T-cell (primary cell): ENCODE measurements at places on chromosomes 2 and 18.
A peak's percentile ranks its signal among the peaks of the same experiment; 100 is the strongest.

DNA sequence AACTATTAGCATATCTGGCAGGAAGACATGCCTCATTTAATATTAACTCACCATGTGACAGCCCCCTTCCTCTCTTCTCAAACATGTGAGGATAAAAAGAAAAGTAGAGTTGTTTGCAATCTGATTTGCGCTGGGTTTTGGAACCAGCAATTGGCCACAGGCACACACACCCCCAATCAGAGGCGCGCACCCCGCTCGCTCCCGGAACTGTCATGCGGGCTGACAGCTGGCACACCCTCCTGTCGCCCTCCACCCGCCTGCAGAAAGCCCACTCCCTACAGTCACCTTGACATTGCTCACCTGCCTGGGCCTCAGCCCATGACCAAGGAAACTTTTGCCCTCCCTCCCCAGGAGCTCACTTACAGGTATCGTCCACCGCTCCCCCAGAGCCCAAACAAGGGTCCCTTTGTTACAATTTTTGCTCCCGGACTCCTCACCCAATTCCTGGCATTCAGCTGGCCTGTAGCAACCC lies 1.1 kb downstream of the COBLL1 start:
- H3K27me3 ChIP-seq = peaks cover 20% of the 10 kb centered on the region
- H3K27ac ChIP-seq = no peak overlapping the region
- no peaks in the 10 kb centered on the region for H3K36me3 ChIP-seq

GRCh38 chr2:97750017-97750416 lies 36.6 kb downstream of the ZAP70 start:
- no peak overlapping the region for H3K4me3 ChIP-seq
- no peaks in the 10 kb centered on the region for H3K36me3 ChIP-seq
- H3K27ac ChIP-seq = no peak overlapping the region
- no peaks in the 10 kb centered on the region for H3K27me3 ChIP-seq

DNA sequence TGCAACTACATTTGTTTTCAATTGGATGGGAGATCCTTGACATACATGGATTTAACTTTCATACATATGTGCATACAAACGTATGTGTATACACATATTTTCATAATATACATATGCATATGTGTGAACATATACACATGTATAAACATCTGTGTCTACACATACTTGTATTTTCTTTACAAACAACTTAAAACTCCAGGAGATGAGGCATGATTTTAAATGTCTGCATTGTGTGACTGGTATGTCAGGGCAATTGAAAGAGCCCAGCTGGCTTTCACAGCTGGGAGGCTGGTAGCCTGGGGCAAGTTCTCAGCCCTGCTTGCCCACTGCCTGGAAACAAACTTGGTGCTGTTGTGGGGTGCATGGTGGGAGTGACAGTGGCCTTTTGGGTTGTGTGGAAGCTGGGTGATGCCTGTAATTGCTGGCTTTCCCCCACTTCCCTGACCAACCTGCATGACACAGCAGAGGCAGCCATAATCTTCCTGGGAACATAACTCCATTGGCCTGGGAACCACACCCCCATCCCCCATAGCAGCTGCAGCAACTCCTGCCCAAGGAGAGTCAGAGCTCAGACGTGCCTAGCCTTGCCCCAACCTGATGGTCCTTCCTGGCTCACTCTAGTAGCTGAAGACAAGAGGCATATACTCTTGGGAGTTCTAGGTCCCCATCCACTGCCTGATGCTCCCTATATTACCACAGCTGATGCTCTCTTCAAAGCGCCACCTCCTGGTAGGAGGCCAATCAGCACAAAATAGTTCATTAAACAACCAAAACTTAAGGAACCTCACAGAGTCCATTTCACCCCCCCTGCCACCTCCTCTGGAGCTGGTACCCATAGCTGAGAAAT lies 158.3 kb downstream of the CERS6 start:
- DNase-seq = no peak
- H3K27ac ChIP-seq = no peak overlapping the region
- H3K4me3 ChIP-seq = no peak overlapping the region
- H3K27me3 ChIP-seq = no peaks in the 10 kb centered on the region

DNA sequence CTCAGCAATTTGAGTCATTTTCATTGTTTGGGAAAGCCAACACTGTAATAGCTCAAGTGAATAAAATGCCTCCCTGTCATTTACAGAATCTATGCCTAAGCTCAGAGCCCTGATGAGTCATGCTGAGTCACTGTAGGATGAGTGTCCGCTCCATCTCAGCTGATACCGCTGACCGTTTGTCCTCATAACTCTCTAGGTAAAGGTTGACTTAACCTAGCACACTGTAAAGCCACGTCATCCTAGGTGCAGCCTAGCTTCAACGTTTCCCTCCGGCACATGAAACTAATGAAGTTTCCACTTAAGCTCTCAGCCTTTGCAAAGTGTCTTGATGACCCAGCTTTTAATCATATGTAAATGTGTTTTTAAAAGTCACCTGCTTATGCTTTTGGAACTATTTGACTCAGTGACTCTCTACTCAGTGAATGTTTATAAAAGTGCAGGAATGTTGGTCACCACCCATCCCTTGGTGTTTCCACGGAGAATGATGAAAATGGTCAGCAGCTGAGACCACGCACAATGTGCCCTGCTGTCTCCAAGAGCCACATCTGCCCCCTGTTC lies 154.0 kb downstream of the PMAIP1 start:
- H3K4me1 ChIP-seq = no peaks in the 10 kb centered on the region
- no peaks in the 10 kb centered on the region for H3K36me3 ChIP-seq
- DNase-seq = no peak

- peak overlapping the region; percentile 71 for H3K27ac ChIP-seq
- H3K36me3 ChIP-seq = no peaks in the 10 kb centered on the region
- H3K4me3 ChIP-seq = no peak overlapping the region
- no peaks in the 10 kb centered on the region for H3K27me3 ChIP-seq
These were observed 49.8 kb downstream of the PLB1 start for GRCh38 chr2:28545590-28546200.

GRCh38 chr2:9112079-9112721 lies 94.4 kb upstream of the ASAP2 start:
- no peaks in the 10 kb centered on the region for H3K4me1 ChIP-seq
- no peak overlapping the region for H3K27ac ChIP-seq
- H3K36me3 ChIP-seq = no peaks in the 10 kb centered on the region
- H3K4me3 ChIP-seq = no peak overlapping the region
- H3K27me3 ChIP-seq = no peaks in the 10 kb centered on the region
- no peak for DNase-seq

DNA sequence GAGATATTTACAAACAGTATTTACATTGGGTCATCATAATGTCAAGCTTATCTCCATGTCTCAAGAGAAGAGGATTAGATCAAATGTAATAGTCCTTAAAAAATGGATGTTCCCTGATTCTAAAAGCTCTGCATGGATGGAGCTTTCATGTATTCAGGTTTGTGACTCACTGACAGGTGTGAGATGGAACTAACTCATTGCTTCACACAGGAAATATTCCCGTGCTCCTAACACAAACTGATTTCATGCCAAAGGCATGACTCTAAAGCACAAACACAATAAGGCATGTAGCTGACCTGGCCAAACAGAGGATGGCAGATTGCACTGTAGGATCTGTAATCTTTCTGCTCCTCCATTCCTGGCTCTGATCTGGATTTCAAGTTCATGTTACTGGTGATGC lies 110.0 kb downstream of the ALK start:
- DNase-seq = no peak
- no peaks in the 10 kb centered on the region for H3K36me3 ChIP-seq
- no peak overlapping the region for H3K27ac ChIP-seq
- peaks cover 5% of the 10 kb centered on the region for H3K27me3 ChIP-seq
- H3K4me1 ChIP-seq = no peaks in the 10 kb centered on the region

DNA sequence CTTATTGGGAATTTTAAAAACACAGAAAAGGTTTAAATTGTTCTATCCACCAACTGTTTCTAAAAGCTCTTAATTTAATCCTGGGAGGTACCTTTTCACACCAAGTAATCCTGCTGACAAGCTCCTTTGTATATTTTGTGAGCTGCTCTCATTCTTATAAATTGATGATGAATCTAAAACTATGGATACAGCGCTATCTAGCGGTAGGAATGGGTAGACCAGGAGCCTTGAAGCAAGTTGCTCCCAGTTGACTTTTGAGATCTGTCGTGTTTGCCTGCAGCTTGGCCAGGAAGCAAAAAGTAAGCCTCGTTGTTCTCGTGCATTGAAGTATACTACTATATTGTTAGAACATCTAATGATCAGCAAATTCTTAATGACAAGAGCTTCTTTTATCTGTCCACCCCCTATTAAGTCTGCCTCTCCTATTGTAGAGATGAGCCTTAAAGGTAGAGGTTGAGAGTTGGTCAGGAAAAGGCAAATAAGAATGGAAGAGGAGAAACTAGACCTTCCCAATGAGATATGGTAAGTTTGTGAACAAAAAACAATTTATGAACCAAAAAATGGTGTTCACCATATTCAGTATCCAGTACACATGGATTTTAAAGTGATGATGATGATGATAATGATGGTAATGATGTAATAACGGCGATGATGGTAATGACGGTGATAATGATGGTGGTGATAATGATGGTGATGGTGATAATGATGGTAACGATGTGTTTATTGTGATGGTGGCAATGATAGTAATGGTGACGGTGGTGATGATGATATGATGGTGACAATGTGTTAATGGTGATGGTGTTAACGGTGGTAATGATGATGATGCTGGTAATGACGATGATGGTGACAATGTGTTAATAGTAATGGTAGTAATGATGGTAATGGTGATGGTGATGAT lies 212.1 kb upstream of the NCKAP5 start:
- no peak overlapping the region for H3K27ac ChIP-seq
- no peaks in the 10 kb centered on the region for H3K27me3 ChIP-seq
- H3K36me3 ChIP-seq = no peaks in the 10 kb centered on the region
- no peak overlapping the region for H3K4me3 ChIP-seq
- H3K4me1 ChIP-seq = no peaks in the 10 kb centered on the region

GRCh38 chr2:239739206-239739605 lies 285.9 kb downstream of the NDUFA10 start:
- H3K4me1 ChIP-seq = no peaks in the 10 kb centered on the region
- H3K36me3 ChIP-seq = no peaks in the 10 kb centered on the region
- no peaks in the 10 kb centered on the region for H3K27me3 ChIP-seq
- H3K27ac ChIP-seq = no peak overlapping the region

- H3K4me3 ChIP-seq = no peak overlapping the region
- peaks cover 88% of the 10 kb centered on the region for H3K36me3 ChIP-seq
- H3K27me3 ChIP-seq = no peaks in the 10 kb centered on the region
- H3K27ac ChIP-seq = no peak overlapping the region
- peaks cover 55% of the 10 kb centered on the region for H3K4me1 ChIP-seq
These were observed 18.3 kb downstream of the TRIB2 start for GRCh38 chr2:12734914-12735654.

GRCh38 chr2:85470850-85471800 lies 52.6 kb downstream of the SH2D6 start:
- no peak overlapping the region for H3K27ac ChIP-seq
- no peak overlapping the region for H3K4me3 ChIP-seq
- H3K36me3 ChIP-seq = no peaks in the 10 kb centered on the region
- DNase-seq = no peak

DNA sequence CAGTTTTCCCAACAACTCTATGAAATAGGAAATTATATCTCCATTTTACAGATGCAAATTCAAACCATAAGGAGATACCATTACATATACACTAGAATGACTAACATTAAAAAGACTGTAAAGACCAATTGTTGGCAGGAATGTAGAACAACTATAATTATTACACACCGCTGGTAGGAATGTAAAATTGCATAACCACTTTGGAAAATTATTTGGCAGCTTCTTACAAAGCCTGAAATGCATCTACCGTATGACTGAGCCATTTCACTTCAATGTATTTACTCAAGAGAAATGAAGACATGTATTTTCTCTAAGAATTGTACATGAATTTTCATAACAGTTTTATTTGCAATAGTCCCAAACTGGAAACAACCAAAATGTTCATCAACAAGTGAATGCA lies 189.1 kb upstream of the BCL2L11 start:
- H3K4me3 ChIP-seq = no peak overlapping the region
- DNase-seq = no peak
- no peak overlapping the region for H3K27ac ChIP-seq
- no peaks in the 10 kb centered on the region for H3K4me1 ChIP-seq
- H3K27me3 ChIP-seq = no peaks in the 10 kb centered on the region

- no peaks in the 10 kb centered on the region for H3K36me3 ChIP-seq
- DNase-seq = no peak
These were observed 372.6 kb downstream of the RPRM start for GRCh38 chr2:153105829-153106578.

GRCh38 chr2:182240862-182241371 lies 185.9 kb downstream of the PDE1A start:
- no peaks in the 10 kb centered on the region for H3K4me1 ChIP-seq
- H3K27me3 ChIP-seq = no peaks in the 10 kb centered on the region
- no peak overlapping the region for H3K27ac ChIP-seq
- H3K36me3 ChIP-seq = no peaks in the 10 kb centered on the region
- DNase-seq = peak; percentile 5

DNA sequence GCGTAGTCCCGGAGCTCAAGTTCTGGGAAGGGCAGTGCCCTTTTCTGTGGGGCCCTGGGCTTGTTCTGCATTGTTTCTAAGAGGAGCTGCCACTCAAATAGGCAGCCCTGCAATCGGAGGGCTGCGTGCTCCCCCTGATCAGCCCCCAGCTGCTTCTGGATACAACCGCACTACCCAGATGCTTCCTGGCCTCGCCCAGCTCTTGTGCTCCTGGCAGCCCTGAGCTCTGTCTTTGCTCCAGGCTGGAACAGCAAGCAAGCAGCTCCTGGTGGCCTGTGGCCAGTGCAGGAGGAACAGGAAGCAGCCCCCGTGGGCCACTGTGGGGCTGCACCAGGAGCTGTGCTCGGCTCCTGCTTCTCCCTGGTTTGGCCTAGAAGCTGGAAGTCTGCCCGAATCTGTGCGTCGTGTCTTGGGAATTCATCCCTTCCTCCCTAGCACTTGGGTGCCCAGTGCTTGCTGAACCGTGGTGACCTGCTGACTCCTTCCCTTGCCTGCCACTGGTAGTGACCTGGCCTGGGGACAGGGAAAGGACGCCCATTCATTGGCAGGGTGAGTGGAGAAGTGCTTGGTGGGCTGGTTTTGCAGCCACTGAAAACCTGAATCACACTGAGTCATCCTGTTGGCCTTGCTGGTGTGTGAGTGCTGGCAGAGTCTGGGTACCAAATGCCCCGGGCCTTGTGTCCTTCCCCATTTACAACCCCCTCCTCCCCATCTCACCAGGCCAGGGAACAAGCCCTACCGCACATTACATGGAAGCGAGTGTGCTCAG lies 27.3 kb upstream of the NTSR2 start:
- DNase-seq = no peak
- H3K27me3 ChIP-seq = no peaks in the 10 kb centered on the region
- peaks cover 4% of the 10 kb centered on the region for H3K4me1 ChIP-seq
